Activated naive CD8-positive, alpha-beta T cell treated with anti-CD3 and anti-CD28 coated beads, Interleukin-2, amount 10 ng/mL, durations not matched to agents 7 days and 5 days (primary cell): ENCODE measurements at places on chromosomes 12 and 14. TPM values are rescaled to one million over a fixed set of nuclear protein-coding genes. Genes with fewer than 3 reads are reported as not detected.

The OR4N5 gene
- total RNA-seq = not detected

- H3K36me3 ChIP-seq = no peaks in the 10 kb centered on the region
- H3K4me3 ChIP-seq = no peak overlapping the region
- peaks cover 3% of the 10 kb centered on the region for H3K4me1 ChIP-seq
- no peak overlapping the region for H3K27ac ChIP-seq
- no peak for DNase-seq
Observed at GRCh38 chr12:113030875-113031525, 25.5 kb upstream of the DTX1 start.

The BEST3 gene
- total RNA-seq = not detected

The NPFF gene
- total RNA-seq = not detected

- H3K4me3 ChIP-seq = no peak overlapping the region
- H3K27ac ChIP-seq = no peak overlapping the region
- no peak for DNase-seq
- H3K4me1 ChIP-seq = no peaks in the 10 kb centered on the region
Observed at GRCh38 chr12:78095623-78096022, 264.9 kb downstream of the NAV3 start.
